ENCODE measurements at places on chromosomes 7 and 10.
A peak's percentile ranks its signal among the peaks of the same experiment; 100 is the strongest.

GRCh38 chr10:91389636-91390512 is 20.3 kb upstream of the HECTD2 start:
- DNase-seq = peak; percentile 5

GRCh38 chr7:107628461-107629064 is 32.1 kb upstream of the SLC26A4 start:
- DNase-seq = no peak

- DNase-seq = no peak
These were observed 93.0 kb upstream of the SLC25A13 start for GRCh38 chr7:96414931-96415292.

DNA sequence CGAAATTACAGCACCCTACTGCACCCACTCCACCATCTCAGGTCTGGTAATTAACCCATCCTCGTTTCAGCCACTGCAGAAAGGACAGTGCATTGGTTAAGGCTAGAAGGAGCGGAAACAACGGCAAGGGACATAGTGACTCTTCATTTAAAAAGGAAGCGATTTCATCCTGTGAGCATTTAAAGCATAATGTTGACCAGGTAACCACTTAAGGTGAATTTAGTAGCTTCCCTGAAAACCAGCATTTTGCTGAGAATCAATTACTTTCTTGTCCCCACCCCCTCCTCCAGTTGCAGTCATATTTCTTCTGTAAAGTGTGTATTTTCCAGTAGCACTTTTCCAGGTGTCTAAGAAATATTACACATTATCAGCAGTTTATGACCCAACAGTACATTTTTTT is 821 bp upstream of the JAZF1 start:
- no peak for DNase-seq

GRCh38 chr7:87935384-87935706 is 1.3 kb downstream of the ADAM22 start:
- no peak for DNase-seq

- DNase-seq = no peak
These were observed 68.4 kb downstream of the ASAH2B start for GRCh38 chr10:50807851-50808776.

DNA sequence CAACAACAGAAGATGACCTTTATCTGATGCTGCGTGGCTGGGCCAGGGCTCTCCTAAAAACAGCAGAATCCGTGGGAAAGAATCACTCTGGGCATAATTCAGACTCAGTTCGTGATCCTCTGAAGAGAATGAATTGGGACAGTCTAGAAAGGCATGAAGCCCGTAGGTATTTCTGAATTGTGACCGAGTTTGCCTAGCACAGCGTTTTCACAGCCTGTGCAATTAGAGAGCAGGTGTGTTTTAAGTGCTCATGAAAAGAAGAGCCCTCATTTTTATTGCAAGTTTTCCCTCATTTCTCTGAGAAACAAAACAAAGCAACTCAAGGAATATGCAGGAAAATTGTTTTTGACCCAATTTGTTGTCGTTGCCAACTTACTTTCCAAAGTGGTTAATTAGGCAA is 366.2 kb downstream of the WDR11 start:
- DNase-seq = no peak

- no peak for DNase-seq
These were observed 31.0 kb downstream of the SLIT1 start for GRCh38 chr10:97154781-97155180.

DNA sequence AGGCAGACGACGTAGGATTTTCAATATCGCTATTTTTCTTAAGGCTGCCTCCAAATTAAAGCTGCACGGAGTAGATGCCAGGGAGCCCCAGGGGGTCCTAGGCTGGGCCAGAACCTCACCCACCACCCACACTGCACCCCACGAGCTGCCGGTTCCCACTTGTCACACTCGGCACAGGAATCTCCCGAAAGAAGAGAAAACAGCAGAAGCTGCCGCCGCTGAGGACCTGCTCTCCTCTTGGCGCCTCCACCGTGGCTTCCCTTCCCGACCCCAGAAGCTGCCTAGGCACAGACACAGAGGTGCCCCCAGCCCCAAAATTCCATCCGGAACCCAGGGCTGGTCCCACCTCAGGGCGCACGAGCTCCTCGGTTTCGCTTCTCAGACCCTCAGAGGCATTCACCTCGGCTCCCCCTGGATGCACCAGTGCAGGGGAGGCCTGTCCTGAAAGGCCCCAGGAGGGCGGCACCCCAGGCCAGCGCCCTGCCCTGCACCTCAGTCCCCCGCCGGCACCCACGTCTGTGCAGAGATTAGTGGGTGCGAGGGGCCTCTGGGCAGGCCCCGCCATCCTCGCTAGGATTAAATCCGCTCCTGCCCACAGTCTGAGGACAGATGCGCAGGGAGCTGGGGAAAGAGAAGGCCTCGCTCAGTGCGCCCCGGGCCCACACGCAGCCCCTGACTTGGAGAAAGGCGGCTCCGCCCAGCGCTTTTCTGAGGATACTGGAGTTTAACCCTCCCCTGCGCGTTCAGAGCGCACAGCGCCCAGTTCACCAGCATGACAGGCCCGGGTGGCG is 99.2 kb downstream of the PTPRN2 start:
- DNase-seq = no peak

Measured in activated T-cell treated with anti-CD3 and anti-CD28 coated beads for 4 hours (primary cell).